Activated naive CD4-positive, alpha-beta T cell treated with anti-CD3 and anti-CD28 coated beads for 36 hours (primary cell): ENCODE measurements at places on chromosomes 1 and 21.

GRCh38 chr1:100347009-100347966 lies 5.0 kb upstream of the CDC14A start:
- no peak for DNase-seq

DNA sequence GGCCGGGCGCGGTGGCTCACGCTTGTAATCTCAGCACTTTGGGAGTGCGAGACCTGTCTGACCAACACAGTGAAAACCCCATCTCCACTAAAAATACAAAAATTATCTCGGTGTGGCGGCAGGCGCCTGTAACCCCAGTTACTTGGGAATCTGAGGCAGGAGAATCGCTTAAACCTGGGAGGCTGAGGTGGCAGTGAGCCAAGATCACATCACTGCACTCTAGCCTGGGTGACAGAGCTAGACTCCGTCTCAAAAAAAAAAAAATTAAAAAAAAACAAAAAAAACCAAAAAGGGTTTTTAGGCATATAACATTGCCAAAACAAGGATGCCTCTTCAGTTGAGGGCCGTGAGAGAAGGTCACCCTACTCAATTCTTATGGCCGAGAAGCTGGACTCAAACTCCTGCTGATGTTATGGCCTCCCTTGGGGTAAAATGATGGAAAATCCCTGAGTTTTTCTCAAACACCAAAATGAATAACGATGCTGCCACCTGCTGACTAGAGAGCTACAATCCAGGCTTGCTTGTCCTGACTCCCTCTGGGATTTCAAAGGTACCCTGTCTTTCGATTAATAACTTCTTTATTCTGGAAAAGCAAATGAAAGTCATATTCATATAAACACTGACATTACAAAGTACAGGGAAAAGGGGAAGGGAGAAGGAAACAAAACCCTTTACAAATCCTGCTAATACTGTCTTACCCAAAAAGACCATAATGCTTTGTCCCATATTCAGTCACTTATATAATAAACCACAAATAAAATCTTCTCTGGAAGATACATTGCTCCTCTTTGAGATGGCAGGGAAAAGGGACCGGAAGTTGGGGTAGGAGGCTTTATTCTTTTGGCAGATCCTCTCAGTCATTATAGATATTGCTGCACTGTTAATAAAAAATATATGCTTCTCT lies 10.7 kb downstream of the RAB42 start:
- DNase-seq = peak; percentile 69

- DNase-seq = no peak
These were observed 8.7 kb upstream of the GJB5 start for GRCh38 chr1:34746101-34746500.

DNA sequence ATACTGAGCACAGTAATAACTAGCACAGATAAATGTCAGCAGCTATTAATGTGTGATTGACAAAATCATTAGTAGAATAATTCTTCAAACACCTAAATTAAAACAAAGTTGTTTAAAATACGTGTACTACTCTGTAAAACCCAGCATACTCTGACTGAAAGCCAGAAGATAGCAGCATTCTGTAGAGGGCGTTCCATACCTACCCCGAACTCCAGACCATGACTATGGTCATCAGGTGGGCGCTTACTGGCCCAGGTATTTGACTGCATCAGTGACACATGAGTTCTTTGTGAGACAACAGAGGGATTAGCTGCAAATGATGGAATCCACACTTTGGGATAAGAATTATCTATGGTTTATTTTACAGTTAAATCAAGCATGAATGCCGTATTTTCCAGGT lies 139.7 kb upstream of the POGK start:
- DNase-seq = no peak

GRCh38 chr1:3501856-3502640 lies 47.6 kb downstream of the ARHGEF16 start:
- DNase-seq = peak; percentile 14

DNA sequence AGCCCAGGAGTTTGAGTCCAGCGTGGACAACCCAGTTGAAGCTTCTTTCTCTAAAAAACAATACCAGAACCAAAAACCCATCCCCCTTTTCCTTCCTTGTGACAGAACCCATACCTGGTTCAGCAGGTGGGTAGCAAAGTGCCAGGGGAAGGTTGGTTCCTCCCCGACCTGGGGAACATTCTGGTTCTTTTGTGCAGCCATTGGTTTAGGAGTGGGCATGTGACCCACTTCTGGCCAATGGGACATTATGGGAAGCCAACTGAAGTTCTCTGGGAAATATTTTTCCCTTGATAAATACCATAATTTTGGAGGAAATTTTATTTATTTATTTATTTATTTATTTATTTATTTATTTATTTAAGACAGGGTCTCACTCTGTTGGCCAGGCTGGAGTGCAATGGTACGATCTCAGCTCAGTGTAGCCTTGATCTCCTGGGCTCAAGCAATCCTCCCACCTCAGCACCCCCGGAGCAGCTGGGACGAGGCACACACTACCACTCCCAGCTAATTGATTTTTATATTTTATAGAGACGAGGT lies 15.8 kb upstream of the MAPKAPK2 start:
- DNase-seq = no peak

- DNase-seq = no peak
These were observed 15.8 kb upstream of the C8A start for GRCh38 chr1:56838759-56839158.

GRCh38 chr1:204077979-204078696 lies 5.2 kb downstream of the SOX13 start:
- no peak for DNase-seq

GRCh38 chr1:1157914-1158710 lies 15.6 kb upstream of the TTLL10 start:
- peak; percentile 38 for DNase-seq

DNA sequence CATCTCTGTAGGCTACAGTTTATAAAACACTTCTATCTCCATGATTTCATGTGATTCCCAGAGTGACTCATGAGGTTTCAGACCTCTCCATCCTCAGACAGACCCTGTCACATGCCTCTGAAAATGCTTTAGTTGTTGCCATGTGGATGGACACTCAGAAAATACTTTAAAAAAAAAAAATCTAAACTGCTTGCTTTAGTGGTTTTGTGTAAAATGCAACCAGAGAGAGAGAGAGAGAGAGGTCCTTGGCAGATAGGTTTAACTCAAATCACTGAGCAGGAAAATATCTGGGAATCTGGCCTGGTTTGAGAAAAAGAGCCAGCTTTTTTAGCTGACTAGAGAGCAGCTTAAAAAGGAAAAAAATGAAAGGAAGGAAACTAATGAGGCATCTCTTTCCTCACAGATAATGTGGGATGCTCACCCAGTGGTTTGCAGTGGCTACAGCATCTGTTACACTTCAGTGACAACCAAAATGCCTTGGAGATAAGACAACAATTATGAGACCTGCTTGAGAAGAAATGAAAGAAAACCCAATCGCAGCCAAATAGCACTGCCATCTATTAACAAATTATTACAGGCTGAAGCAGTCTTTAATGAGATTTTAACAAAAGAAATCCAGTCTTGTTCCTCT lies 54.6 kb upstream of the SYT14 start:
- no peak for DNase-seq
